Mesothelial cell of epicardium (in vitro differentiated cells): ENCODE measurements at places on chromosomes 5 and 9.

- peaks cover 16% of the 10 kb centered on the region for H3K4me1 ChIP-seq
- no peak overlapping the region for H3K4me3 ChIP-seq
- H3K27ac ChIP-seq: no peak overlapping the region
- peaks cover 37% of the 10 kb centered on the region for H3K36me3 ChIP-seq
Observed at GRCh38 chr5:36177715-36178523, 26.0 kb downstream of the SKP2 start.

DNA sequence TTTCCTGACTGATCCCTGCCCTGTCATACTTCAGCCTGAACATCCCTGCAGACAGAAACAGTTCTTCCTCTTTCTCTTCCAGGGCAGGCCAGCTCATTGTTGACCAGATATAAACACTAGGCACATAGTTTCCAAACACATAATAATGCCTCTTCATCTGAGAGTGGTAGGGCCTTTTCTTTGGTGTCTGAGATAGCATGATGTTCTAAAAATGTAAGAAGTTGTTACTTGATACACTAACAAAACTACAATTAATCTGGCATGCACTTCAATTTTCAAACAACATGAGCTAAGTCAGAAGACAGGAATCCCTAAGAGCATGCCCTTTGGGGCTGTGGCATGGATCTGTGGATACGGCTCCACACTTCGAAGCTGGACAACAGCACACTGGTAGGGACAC lies 246.6 kb downstream of the SPOCK1 start:
- no peak for DNase-seq
- no peaks in the 10 kb centered on the region for H3K36me3 ChIP-seq
- H3K27ac ChIP-seq: no peak overlapping the region

- no peak overlapping the region for H3K27ac ChIP-seq
- H3K36me3 ChIP-seq: peaks cover 30% of the 10 kb centered on the region
- DNase-seq: no peak
- H3K4me3 ChIP-seq: no peak overlapping the region
Observed at GRCh38 chr9:33465596-33466564, 7.8 kb downstream of the NOL6 start.

- no peak overlapping the region for H3K27ac ChIP-seq
- H3K36me3 ChIP-seq: peaks cover 3% of the 10 kb centered on the region
- no peaks in the 10 kb centered on the region for H3K27me3 ChIP-seq
- H3K4me1 ChIP-seq: no peaks in the 10 kb centered on the region
- H3K4me3 ChIP-seq: no peak overlapping the region
Observed at GRCh38 chr5:82073179-82073578, 101.4 kb downstream of the ATG10 start.

DNA sequence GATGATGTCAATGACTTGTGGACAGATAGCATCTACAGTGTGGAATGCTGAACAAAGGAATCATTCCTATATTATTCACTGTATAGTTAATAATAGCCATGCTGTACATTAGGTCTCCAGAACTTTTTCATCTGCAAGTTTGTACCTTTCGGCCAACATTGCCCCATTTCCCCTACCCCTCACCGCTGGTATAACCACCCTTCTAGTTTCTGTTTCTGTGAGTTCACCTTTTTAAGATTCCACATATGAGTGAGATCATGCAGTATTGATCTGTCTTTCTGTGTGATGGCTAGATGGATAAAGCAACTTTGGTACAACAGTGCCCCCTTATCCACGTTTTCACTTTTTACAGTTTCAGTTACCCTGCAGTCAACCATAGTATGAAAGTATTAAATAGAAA lies 18.8 kb upstream of the ALDH1B1 start:
- no peaks in the 10 kb centered on the region for H3K36me3 ChIP-seq
- H3K4me1 ChIP-seq: peaks cover 6% of the 10 kb centered on the region
- H3K27ac ChIP-seq: no peak overlapping the region
- peaks cover 12% of the 10 kb centered on the region for H3K27me3 ChIP-seq
- no peak overlapping the region for H3K4me3 ChIP-seq

DNA sequence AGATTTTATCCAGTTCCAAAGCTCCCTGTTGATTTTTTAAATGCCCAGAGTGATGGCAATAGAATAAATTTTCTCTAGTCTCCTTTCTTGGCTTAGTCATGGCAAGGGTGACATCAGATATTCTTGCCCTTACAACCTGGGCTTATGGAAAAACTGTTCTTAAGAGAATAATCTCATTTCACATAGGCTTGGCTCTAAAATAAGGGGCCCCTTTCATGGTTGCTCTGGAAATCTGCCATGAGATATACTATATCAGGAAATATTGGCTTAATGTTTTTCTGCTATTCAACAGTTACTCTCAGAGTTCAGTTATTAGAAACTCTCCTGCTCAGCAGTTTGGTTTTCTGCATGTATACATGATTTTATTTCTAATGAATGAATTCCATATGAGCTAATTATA lies 7.8 kb downstream of the HMHB1 start:
- no peaks in the 10 kb centered on the region for H3K36me3 ChIP-seq
- DNase-seq: no peak
- no peak overlapping the region for H3K27ac ChIP-seq

DNA sequence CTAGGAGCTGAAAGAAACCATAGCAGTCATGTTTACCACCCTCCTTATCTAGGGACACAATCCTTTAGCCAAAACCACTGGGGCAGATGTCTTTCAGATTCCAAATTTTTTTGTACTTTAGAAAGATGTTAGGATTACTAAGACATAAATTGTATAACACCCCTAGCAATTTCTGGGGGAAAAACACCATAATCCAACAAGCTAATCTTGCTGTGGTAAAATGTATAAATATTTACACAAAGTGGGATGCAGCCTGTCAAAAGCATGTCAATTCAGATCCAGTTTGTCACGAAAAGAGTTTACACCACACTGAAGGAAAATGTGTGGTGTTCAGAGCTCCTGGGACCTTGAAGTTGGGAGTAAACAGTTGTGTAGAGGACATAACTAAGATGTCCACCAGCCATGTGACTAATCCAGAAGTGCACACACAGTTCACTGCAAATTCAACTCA lies 274.3 kb downstream of the ADAMTSL1 start:
- no peak for DNase-seq
- H3K27me3 ChIP-seq: no peaks in the 10 kb centered on the region
- H3K27ac ChIP-seq: no peak overlapping the region
- H3K4me1 ChIP-seq: peaks cover 16% of the 10 kb centered on the region

DNA sequence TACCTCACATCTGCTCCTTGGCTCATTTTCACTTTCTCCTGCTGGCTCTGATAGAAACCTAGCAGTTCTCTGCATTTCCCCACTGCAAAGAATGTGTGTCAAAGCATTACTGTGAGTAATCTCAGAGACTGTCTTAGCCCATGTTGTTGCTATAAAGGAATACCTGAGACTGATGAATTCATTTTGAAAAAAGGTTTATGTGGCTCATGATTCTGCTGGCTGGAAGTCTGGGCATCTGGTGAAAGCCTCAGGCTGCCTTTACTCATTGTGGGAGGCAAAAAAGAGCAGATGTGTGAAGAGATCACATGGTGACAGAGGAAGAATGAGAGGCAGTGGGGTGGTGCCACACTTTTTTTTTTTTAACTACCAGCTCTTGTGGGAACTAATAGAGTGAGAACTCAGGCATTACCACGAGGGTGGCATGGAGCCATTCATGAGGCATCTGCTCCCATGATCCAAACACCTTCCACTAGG lies 191.6 kb upstream of the CTNND2 start:
- no peaks in the 10 kb centered on the region for H3K27me3 ChIP-seq
- H3K27ac ChIP-seq: no peak overlapping the region
- no peak overlapping the region for H3K4me3 ChIP-seq
- H3K36me3 ChIP-seq: no peaks in the 10 kb centered on the region
- no peaks in the 10 kb centered on the region for H3K4me1 ChIP-seq

- H3K27me3 ChIP-seq: peaks cover 3% of the 10 kb centered on the region
- no peak overlapping the region for H3K27ac ChIP-seq
- H3K4me3 ChIP-seq: no peak overlapping the region
- H3K36me3 ChIP-seq: no peaks in the 10 kb centered on the region
Observed at GRCh38 chr5:51181208-51181894, 201.9 kb upstream of the ISL1 start.

GRCh38 chr5:144072518-144072927 lies 97.9 kb downstream of the YIPF5 start:
- H3K36me3 ChIP-seq: no peaks in the 10 kb centered on the region
- DNase-seq: no peak
- H3K27me3 ChIP-seq: no peaks in the 10 kb centered on the region
- H3K27ac ChIP-seq: no peak overlapping the region
- no peak overlapping the region for H3K4me3 ChIP-seq
- H3K4me1 ChIP-seq: peaks cover 8% of the 10 kb centered on the region

GRCh38 chr9:115164511-115164974 lies 46.6 kb upstream of the TNC start:
- H3K36me3 ChIP-seq: no peaks in the 10 kb centered on the region
- H3K27me3 ChIP-seq: no peaks in the 10 kb centered on the region
- no peak overlapping the region for H3K4me3 ChIP-seq
- H3K27ac ChIP-seq: peak overlapping the region; percentile 1
- no peak for DNase-seq

DNA sequence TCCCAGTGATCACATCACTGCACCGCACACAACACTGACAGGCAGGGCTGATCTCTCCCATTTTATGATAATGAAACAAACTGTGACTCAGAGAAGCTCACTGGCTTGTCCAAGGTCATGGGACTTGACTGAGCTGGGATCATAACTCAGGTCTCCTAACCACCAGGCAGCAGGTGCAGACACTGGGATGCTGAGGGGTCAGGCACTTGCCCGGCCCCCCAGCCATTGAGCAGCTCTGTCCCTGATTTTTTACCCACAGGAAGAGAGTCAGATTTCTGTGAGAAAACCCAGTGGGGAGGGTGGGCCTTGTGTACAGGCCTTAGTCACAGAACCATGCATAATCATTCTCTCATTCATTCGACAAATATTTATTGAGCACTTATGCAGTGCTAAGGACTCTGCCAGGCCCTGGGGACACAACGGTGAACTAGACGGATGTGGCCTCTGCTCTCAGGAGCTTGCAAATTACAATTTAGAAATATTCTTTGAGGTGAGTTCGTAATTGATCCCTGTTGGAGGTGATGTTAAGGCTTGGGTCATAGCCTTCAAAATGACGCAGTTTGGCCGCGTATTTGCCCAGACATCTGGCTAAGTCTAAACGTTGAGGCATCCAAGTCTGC lies 54.5 kb upstream of the TGFBR1 start:
- no peaks in the 10 kb centered on the region for H3K27me3 ChIP-seq
- no peak overlapping the region for H3K4me3 ChIP-seq
- no peak for DNase-seq
- peaks cover 12% of the 10 kb centered on the region for H3K4me1 ChIP-seq

GRCh38 chr9:121735065-121735792 lies 83.8 kb downstream of the DAB2IP start:
- H3K27ac ChIP-seq: no peak overlapping the region
- peaks cover 47% of the 10 kb centered on the region for H3K4me1 ChIP-seq
- H3K4me3 ChIP-seq: peak overlapping the region; percentile 57
- DNase-seq: no peak

DNA sequence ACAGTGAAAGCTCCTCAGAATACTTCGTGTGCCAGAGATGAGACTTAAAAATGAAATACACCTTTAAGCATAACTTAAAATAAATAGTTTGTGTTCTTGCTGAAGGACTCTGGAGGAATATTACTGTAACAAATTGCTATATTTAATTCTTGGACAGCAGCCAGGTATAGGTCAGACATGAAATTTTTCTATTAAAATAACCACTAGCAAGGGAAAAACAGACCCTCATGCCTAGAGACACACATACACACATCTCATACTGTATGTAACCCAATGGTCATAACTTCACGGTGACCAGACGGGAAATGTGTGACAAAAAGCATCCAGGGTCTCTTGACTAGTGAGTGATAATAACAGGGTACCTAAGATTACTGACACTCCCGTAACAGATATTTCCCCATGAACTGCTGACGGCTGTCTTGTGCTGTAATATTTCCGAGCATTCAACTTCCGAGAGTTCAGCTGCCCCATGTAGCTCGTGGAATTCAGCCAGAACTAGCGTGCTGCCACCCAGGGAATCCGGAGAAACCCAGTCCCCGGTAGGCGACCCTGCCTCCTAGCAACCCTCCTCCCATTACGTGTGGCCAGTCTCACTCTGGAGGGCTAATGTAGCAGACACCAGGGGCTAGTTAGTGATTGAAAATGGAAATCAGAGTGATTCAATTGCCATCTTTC lies 2295.1 kb upstream of the WWC1 start:
- DNase-seq: peak; percentile 38
- no peaks in the 10 kb centered on the region for H3K27me3 ChIP-seq
- H3K27ac ChIP-seq: peak overlapping the region; percentile 56

- peaks cover 3% of the 10 kb centered on the region for H3K36me3 ChIP-seq
- H3K27me3 ChIP-seq: no peaks in the 10 kb centered on the region
- peak overlapping the region; percentile 93 for H3K4me3 ChIP-seq
- DNase-seq: no peak
Observed at GRCh38 chr9:128828719-128829452, 708 bp downstream of the SPOUT1 start.

DNA sequence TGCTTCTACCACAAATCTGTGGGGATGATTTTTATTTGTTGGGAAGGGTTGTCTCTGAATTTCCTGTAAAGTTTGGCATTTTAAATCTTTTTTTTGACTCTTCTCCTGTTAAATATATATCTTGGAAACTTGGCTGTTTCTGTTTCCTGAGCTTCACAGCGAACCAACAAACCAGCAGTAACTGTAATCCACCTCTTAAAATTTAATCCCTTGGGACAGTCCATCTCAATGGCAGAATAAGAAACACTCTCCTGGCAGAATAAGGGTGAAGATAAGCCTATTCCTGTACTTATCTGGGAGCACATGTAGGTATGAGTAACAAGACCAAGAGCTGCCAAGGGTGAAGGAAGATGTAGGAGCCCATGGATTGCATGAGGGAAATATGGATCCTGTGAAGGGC lies 73.1 kb upstream of the RPS23 start:
- H3K4me1 ChIP-seq: peaks cover 17% of the 10 kb centered on the region
- no peak for DNase-seq
- H3K36me3 ChIP-seq: no peaks in the 10 kb centered on the region
- no peak overlapping the region for H3K4me3 ChIP-seq

DNA sequence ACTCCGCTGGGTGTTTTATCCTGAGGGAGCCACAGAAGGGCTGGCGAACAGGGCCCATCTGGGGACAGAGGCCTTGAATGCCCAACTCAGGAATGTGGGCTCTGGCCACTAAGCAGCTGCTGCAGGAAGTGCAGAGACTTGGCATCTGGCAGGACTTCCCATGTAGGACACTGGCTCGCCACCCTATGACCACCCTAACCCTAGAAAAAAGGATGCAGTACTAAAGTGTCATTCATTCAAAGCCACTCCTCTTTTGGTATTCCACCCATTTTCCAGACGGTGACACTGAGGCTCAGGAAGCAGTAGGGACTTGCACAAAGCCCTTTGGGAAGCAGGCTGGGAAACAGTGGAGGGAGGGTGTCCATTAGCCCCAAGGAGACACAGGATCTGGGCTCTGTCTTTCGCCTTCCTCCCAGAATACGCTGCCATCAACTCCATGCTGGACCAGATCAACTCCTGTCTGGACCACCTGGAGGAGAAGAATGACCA lies 3.0 kb downstream of the BBLN start:
- H3K27me3 ChIP-seq: no peaks in the 10 kb centered on the region
- DNase-seq: no peak
- peaks cover 30% of the 10 kb centered on the region for H3K36me3 ChIP-seq
- no peak overlapping the region for H3K4me3 ChIP-seq
- H3K27ac ChIP-seq: no peak overlapping the region

- no peak for DNase-seq
- H3K36me3 ChIP-seq: peaks cover 45% of the 10 kb centered on the region
- H3K27me3 ChIP-seq: no peaks in the 10 kb centered on the region
- peaks cover 10% of the 10 kb centered on the region for H3K4me1 ChIP-seq
- H3K27ac ChIP-seq: peak overlapping the region; percentile 31
Observed at GRCh38 chr9:127684576-127684975, 22.2 kb upstream of the CFAP157 start.
